ENCODE measurements at places on chromosomes 6 and 20. TPM values are rescaled to one million over a fixed set of nuclear protein-coding genes. Genes with fewer than 3 reads are reported as not detected.

Gene PRDM13
- 0.14 TPM for total RNA-seq

Gene GRM1
- total RNA-seq, result 0.14 TPM

Gene RAET1G
- not detected for total RNA-seq

Gene RBM24
- total RNA-seq, result 2.3 TPM

Gene OOEP
- total RNA-seq, result not detected

Gene OTOR
- total RNA-seq, result not detected

Gene SLC22A7
- total RNA-seq, result not detected

Gene OPN5
- total RNA-seq, result not detected

Gene SRSF12
- total RNA-seq, result 3.7 TPM

Gene TMEM217
- total RNA-seq, result 0.14 TPM

Gene C6orf141
- 8.7 TPM for total RNA-seq

Gene SOX18
- 0.52 TPM for total RNA-seq

Gene PDSS2
- 12.5 TPM for total RNA-seq

Gene SLC16A10
- 5.1 TPM for total RNA-seq

Gene FRK
- total RNA-seq, result 0.10 TPM

Gene ZBTB24
- 18.1 TPM for total RNA-seq

Gene UFL1
- 14.9 TPM for total RNA-seq

Gene ME1
- 3.9 TPM for total RNA-seq

Gene TRIM10
- total RNA-seq, result not detected

Gene THBD
- 1.2 TPM for total RNA-seq

Gene HEY2
- 30.4 TPM for total RNA-seq

Gene SNAP91
- total RNA-seq, result 0.67 TPM

Gene NFATC2
- total RNA-seq, result 0.28 TPM

Gene RAMACL
- not detected for total RNA-seq

Gene TAF11
- total RNA-seq, result 52.8 TPM

Gene BPIFB2
- total RNA-seq, result not detected

Gene CST4
- not detected for total RNA-seq

Gene PPIL6
- total RNA-seq, result not detected

Gene KCNK5
- 30.1 TPM for total RNA-seq

Gene NFYA
- 12.1 TPM for total RNA-seq

Gene KAT14
- 28.8 TPM for total RNA-seq

Gene MCHR2
- not detected for total RNA-seq

Gene C6orf58
- total RNA-seq, result not detected

Gene GPR6
- 0.63 TPM for total RNA-seq
